ENCODE measurements at places on chromosomes 2 and 18.

DNA sequence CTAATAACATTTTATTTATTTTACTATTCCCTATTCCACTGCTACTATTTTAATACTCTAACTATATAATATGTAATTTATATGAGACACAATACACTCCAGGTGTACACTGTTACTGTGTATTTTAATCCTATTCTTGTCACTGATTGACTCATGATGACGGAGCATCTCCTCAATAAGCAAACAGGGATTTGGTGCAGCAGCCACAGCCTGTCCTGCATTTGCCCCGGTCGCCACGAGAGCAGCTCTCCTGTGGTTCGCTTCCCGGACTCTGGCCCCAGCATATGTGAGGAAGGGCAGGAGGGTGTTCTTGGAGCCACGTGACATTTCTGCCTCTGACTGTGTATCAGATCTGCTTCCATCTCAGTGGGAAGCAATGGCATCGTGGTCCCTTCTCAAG, 74.1 kb upstream of the PXDN start:
- DNase-seq: no peak
- H3K27me3 ChIP-seq: no peaks in the 10 kb centered on the region
- H3K4me3 ChIP-seq: no peak overlapping the region
- no peak overlapping the region for H3K27ac ChIP-seq
- peaks cover 12% of the 10 kb centered on the region for H3K4me1 ChIP-seq

- peak; percentile 79 for DNase-seq
- H3K4me1 ChIP-seq: no peaks in the 10 kb centered on the region
- H3K27me3 ChIP-seq: no peaks in the 10 kb centered on the region
- no peak overlapping the region for H3K4me3 ChIP-seq
- H3K36me3 ChIP-seq: no peaks in the 10 kb centered on the region
- no peak overlapping the region for H3K27ac ChIP-seq
Measured at GRCh38 chr18:35231052-35231451, 9.8 kb upstream of the ZNF397 start.

GRCh38 chr2:449246-450067, 161.6 kb upstream of the ALKAL2 start:
- H3K4me1 ChIP-seq: no peaks in the 10 kb centered on the region
- H3K4me3 ChIP-seq: no peak overlapping the region
- no peak overlapping the region for H3K27ac ChIP-seq
- no peak for DNase-seq
- no peaks in the 10 kb centered on the region for H3K36me3 ChIP-seq
- H3K27me3 ChIP-seq: no peaks in the 10 kb centered on the region

GRCh38 chr2:26626606-26627005, 14.6 kb downstream of the CIB4 start:
- H3K4me3 ChIP-seq: no peak overlapping the region
- peak; percentile 28 for DNase-seq
- no peaks in the 10 kb centered on the region for H3K36me3 ChIP-seq
- no peaks in the 10 kb centered on the region for H3K27me3 ChIP-seq
- no peaks in the 10 kb centered on the region for H3K4me1 ChIP-seq

GRCh38 chr2:45267062-45267792, 258.0 kb upstream of the SIX2 start:
- no peaks in the 10 kb centered on the region for H3K36me3 ChIP-seq
- DNase-seq: no peak
- H3K4me1 ChIP-seq: no peaks in the 10 kb centered on the region

GRCh38 chr2:179622112-179622511, 239.3 kb downstream of the ZNF385B start:
- H3K4me3 ChIP-seq: no peak overlapping the region
- H3K36me3 ChIP-seq: no peaks in the 10 kb centered on the region
- no peak for DNase-seq
- no peaks in the 10 kb centered on the region for H3K27me3 ChIP-seq
- no peaks in the 10 kb centered on the region for H3K4me1 ChIP-seq

DNA sequence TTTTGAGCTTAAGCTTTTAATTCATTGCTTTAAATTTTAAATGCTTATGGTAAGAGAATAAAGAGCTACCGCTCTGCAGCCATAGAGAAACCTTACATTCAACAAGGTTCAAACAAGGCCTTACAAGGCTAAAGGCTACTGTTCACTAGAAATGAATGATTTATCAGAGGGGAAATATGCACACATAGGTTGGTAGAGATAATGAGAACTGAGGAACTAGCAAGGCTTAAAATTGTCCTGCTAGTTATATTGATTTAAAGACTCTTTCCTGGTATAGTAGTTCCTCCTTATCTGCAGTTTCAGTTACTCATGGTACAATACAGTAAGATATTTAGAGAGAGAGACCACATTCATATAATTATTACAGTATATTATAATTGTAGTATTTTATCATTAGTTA, 193.4 kb downstream of the WDR7 start:
- DNase-seq: no peak
- no peak overlapping the region for H3K4me3 ChIP-seq
- H3K27me3 ChIP-seq: no peaks in the 10 kb centered on the region

GRCh38 chr2:225104971-225105370, 62.7 kb upstream of the DOCK10 start:
- no peak for DNase-seq
- no peak overlapping the region for H3K27ac ChIP-seq
- no peak overlapping the region for H3K4me3 ChIP-seq
- no peaks in the 10 kb centered on the region for H3K4me1 ChIP-seq

All from breast epithelium (tissue), 4 donors.